HT-29 (cell line): ENCODE measurements at places on chromosomes 12 and 14.

DNA sequence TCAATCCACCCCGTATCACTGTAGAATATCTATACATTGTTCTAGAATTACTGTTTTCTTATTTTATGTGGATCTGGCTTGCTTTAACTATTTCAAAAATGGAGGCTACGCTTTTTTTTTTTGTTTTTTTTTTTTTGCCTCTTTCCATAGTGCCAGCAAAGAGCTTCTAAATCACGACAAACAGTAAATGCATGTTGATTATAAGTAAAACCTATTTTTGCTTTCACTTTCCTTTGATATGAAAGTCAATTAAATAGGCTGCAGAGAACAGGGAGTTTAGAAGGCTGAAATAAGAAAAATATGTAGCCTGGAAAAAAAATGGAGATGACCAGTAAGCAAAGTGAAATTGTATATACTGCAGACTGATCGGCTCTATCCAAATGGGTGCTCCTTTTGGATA is 112.3 kb upstream of the AMIGO2 start:
- DNase-seq = no peak

GRCh38 chr12:116420227-116420880 is 138.8 kb upstream of the MAP1LC3B2 start:
- no peak for DNase-seq

- no peak for DNase-seq
Observed at GRCh38 chr12:110737532-110737931, 5.2 kb downstream of the PPP1CC start.

- DNase-seq = no peak
Observed at GRCh38 chr12:82789674-82790073, 103.0 kb downstream of the TMTC2 start.

GRCh38 chr12:31491841-31492598 is 98.9 kb downstream of the DENND5B start:
- DNase-seq = peak; percentile 97

DNA sequence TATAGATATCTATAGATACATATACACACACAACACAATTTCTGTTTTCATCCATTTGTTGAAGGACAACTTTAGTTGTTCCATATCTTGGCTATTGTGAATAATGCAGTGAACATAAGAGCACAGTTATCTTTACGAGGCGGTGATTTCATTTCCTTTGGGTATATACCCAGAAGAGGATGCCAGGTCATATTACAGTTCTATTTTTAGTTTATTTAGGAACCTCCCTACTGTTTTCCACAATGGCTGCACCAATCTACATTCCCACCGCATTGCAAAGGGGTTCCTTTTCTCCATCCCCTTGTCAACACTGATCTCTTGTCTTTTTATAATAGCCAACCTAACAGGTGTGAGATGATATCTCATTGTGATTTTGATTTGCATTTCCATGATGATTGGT is 143.4 kb upstream of the ARHGAP5 start:
- peak; percentile 25 for DNase-seq

GRCh38 chr12:11782914-11783420 is 133.5 kb downstream of the ETV6 start:
- DNase-seq = no peak

DNA sequence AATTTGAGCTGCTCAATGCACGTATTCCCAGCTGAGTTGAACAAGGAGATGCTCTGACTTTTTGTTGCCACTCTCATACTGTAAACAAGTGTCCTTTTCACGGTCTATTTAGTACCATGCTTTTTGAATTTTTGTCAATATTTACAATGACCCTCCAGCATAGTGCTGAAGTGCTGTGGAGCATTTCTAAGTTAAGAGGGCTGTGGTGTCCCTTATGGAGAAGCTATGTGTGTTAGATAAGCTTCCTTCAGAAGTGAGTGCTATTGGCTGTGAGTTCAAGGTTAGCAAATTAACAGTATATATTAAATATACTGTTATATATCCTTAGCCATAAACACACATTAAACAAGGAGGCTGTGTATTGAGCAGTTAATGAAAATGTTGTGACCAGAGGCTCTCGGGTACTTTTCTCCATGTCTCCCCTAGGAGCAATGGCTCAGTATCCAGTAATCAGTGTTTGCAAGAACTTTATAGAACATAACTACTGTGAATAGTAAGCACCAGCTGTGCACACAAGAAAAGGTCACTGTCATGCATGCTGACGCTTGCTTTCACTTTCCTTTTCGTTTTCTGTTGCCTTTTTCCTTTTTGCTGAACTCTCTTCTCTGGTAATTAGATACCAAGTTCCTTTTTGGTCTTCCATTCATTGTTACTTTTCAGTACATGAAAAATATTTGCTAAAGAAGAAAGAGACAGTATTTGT is 187.2 kb upstream of the NEDD1 start:
- DNase-seq = peak; percentile 3
